Jurkat, Clone E6-1 (cell line): ENCODE measurements at places on chromosomes 1 and 21.

- DNase-seq, result peak; percentile 32
Observed at GRCh38 chr1:16009030-16009460, 5.0 kb downstream of the SRARP start.

DNA sequence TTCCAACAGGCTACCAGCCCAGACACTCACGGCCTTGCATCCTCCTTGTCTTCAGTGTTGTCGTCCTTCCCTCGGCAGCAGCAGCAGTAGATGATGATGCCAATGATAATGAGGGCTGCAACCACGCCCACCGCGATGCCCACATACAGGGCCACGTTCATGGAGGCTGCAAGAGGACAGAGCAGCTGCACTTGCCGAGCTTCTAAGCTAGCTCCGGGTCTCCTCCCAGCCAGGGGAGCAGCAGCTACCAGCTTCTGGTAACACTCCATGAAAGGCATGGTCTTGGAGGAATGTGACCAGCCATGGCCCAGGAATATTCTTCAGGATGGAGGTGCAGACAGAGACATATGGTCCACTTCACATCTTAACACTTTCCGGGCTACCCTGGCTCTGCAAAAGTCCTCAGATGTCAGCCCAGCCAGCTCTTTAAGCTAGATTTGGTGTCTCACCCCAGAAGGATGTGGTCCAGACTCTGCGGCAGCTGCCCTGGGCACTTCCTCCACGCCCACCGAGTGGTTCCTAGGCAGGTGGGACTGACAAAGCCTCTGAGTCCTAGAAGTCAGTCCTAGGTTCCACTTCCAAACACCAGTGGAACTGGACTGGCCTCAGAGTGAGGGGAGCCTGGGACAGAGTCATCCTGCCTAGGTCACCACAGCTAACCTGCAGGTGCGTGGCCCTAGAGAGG lies 35.1 kb downstream of the GPA33 start:
- no peak for DNase-seq

GRCh38 chr1:198024336-198024735 lies 107.2 kb downstream of the LHX9 start:
- DNase-seq, result no peak

DNA sequence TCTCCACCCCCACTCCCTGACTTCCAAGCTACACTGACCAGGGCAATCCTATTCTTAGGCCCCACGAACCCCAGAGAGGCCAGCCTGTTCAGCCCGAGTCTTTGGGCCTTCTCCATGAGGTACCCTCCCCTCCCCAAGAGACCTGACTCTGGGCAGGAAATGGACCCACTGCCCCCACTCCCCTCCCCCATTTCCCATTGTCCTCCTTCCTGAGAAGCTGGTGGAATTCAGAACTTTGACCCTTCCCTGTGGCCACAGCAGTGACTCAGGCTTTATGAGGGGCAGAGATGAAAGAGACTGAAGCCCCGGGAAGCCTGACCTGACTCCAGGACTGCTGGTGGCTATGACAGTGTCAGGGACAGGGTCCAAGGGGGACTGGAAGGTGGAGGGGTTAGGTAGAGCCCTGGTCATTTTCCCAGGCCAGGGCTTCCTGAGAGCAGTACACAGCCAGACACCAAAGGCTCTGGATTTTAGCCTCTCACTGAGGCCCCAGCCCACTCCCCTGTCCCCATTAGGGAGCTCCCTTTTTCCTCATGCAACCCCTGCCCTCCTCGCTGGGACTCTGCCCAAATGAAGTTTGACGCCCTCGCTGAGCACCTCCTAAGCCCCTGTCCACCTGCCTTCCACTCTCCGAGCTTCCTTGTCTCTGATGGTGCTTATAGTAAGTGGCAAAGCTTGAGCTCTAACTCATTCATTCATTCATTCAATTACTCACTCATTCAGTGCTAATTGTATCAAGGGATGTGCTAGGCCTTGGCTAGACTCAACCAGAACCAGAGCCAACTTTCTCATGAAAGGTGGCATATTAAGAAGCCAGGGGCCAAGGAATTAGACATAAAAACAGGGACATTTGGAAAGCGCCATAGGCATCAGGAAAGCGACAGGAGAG lies 3.0 kb downstream of the CRYBG2 start:
- DNase-seq, result no peak

DNA sequence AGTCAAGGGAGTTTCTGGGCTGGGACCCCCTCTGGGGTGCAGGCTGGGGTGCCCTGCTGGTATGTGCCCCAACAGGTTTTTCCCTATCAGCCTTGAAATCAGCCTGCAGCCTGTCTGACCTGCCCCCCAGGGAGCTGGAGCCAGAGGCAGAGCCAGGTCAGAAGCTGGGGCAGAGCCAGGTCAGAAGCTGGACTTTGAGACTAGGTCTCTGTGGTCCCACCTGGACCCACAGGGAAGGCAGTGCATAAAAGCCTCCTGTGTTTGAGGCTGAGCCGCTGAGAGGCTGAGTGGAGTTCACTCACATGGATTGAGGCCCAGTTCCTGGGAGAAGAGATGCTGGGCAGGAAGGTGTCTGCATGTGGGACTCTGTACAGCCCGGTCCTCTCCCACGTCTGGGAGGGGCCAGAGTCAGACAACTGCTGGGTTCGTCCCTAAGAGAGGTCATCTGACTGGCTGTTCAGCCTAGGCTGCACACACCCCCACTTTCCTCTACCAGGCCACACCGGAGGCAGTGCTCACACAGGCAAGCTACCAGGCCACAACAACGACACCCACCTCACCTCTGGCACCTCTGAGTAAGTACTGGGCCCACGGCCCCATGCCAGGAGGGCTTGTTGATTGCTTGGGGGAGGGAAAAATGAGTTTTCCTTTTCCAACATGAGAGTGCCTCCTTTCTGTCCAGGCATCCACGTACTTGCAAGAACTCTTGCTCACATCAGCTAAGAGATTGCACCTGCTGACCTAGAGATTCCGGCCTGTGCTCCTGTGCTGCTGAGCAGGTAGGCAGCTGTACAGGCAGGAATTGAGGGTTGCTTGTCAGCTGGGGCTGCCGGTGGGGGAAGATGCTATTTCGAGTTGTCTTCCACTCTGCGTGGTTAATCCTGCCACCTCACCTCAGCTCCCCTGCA lies at the start of gene ANXA9:
Gene ANXA9 (plus strand): TSS at position 488 of the 908 bp plus-strand sequence. CDS start 814 bp downstream, outside the sequence.
- no peak for DNase-seq

GRCh38 chr1:14328685-14329084 lies 269.8 kb upstream of the KAZN start:
- no peak for DNase-seq

DNA sequence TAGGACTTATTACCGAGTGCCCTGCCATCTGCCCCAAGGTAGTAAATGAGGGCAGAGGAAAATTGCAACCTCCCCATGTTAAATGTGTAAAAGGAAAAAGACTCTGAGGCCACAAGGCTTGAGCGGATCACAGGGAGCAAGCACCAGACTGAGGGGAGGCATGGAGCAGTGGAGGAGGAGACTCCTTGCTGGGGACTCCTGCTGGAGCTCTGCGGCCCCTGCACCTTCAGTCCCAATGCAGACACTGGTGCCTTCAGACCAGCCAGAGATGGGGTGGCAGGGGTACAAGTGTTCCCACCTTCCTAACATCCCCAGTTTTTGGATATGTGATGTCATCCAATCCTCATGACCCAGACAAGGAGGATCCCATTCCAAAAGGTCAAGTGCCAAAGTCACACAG lies 128.4 kb upstream of the NGF start:
- DNase-seq, result no peak

- peak; percentile 85 for DNase-seq
Observed at GRCh38 chr21:42614396-42614795, 39.0 kb upstream of the PDE9A start.

- DNase-seq, result no peak
Observed at GRCh38 chr1:204863730-204864129, 6.9 kb upstream of the NFASC start.

GRCh38 chr1:178243119-178243518 lies 149.2 kb downstream of the RASAL2 start:
- no peak for DNase-seq

DNA sequence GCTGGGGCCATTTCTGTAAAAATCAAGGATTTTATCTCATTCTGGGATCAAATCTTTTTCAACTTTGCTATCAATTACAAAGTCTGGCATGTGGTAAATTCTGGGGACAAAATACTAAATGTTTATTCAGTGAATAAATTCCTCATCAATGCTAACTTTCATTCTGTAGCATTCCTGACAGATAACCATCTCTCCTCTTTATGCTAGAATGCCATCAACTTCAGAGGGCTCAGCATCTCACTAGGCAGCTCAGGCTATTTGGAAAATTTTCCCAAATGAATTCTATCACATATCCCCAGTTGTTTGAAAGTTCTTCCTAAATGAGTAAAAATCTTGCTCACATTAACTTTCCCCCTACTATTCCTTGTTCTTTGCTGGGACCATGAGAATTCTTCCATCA lies 163.0 kb upstream of the DAB1 start:
- DNase-seq, result no peak

GRCh38 chr1:172287208-172287607 lies 133.3 kb upstream of the C1orf105 start:
- DNase-seq, result no peak

- no peak for DNase-seq
Observed at GRCh38 chr1:92363401-92363800, 64.5 kb downstream of the RPAP2 start.

- no peak for DNase-seq
Observed at GRCh38 chr1:244642988-244643387, 9.9 kb upstream of the DESI2 start.

- no peak for DNase-seq
Observed at GRCh38 chr1:174964261-174964971, 35.3 kb upstream of the CACYBP start.

DNA sequence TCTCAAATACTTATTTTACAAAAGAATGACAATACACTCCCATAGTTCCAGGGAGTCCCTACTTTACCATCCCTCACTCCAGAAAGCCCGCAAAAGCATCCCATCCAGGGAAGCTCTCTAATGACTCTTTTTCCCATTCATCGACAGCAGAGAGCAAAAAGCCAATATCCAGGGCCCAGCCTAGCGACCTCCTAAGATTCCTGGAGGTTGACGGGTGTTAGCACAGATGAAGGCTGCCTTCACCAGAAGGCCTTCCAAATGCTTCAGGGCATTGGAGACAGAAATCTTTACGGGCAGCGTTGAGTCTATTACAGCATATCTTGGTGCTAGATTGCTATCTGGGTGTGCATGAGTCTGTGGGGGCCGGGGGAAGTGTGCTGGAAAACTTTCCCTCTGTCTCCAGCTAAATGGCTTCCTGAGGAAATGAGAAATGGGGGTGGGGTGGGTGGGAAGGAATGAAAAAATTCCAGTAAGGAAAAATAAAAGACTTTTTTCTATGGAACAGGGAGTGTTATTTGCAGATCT lies 136.6 kb downstream of the PROX1 start:
- DNase-seq, result no peak

DNA sequence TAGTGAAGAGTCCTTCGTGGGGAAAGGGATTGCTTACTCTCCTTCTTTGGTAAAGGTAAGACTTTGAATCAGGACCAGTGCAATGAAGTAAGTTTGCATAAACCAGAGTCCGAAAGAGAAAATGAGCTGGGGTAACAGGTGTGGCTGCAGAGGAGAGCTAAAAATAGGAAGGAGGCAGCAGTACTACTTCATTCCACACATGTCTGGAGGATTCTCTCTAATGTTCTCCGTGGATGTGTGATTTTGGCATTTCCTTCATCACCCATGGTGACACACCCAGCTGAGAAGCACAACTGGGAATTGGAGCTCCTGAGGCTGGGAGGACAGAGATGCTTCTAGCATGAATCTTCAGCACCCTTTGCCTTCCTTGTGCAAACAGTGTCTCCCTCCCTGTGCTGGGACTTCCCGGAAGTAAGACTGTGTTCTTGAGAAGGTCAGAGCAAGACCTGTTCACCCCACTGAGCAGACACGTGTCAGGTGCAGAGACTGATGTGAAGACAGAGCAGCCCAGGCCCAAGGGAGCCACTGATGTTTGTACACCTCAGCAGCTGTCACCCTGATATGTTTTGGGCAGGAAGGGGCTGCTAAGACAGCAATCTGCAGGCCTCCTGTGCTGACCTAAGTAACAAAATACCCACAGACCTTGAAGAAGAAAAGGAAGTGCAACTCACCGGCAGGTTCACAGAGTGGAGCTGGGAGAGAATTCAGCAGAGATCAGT lies 13.3 kb downstream of the FCRL1 start:
- no peak for DNase-seq

GRCh38 chr1:151058692-151059091 lies 730 bp downstream of the CDC42SE1 start:
- DNase-seq, result no peak

- DNase-seq, result no peak
Observed at GRCh38 chr1:245188403-245188802, 33.6 kb downstream of the KIF26B start.

- DNase-seq, result peak; percentile 11
Observed at GRCh38 chr1:213820362-213821149, 167.2 kb upstream of the PROX1 start.

- DNase-seq, result no peak
Observed at GRCh38 chr1:12460911-12461621, 156.9 kb downstream of the DHRS3 start.

GRCh38 chr1:198913667-198914066 lies 274.8 kb downstream of the PTPRC start:
- no peak for DNase-seq

- no peak for DNase-seq
Observed at GRCh38 chr1:115910231-115910630, 66.1 kb upstream of the SLC22A15 start.

DNA sequence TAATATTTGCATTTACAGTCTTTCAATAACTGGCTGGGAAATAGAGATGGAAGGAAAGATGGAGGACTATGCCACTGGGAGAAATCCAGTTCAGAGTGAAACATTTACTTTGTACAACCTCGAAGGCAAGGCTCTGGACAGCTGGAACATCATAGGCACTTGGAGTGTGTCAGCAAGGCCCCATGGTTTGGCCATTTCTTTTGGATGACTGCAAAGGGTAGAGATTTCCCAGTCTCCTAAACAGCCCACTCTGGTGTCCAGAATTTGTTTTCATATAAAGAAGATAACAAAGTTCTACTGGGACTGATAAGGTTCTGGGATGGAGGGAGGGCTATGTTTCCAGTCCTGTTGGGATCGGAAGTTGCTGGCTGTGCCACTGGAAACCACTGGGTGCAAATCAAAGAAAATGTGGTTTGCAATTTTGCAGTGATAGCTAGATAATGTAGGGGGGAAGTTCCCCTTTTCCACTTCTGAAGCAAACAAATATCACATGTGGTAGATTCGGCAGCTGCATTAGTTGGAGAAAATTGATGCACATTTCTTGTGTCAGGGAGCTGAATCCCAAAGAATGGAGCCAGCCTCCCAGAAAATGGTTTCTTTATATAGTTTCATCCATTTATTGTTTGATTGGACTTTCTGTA lies 16.2 kb downstream of the KCND3 start:
- DNase-seq, result peak; percentile 8

GRCh38 chr1:9653210-9653490 lies 1.6 kb downstream of the PIK3CD start:
- no peak for DNase-seq

- peak; percentile 20 for DNase-seq
Observed at GRCh38 chr1:46342084-46342656, 1.6 kb downstream of the NSUN4 start.

- DNase-seq, result no peak
Observed at GRCh38 chr1:197991594-197991993, 74.4 kb downstream of the LHX9 start.
